ENCODE measurements at places on chromosomes 1 and 21. TPM values are rescaled to one million over a fixed set of nuclear protein-coding genes. Genes with fewer than 3 reads are reported as not detected.
A peak's percentile ranks its signal among the peaks of the same experiment; 100 is the strongest.

The KCNK2 gene
- 138 TPM for total RNA-seq

The FCRL6 gene
- 2.2 TPM for total RNA-seq

The SPRR2B gene
- total RNA-seq, result not detected

The SLFNL1 gene
- total RNA-seq, result 1.1 TPM

The USP33 gene
- total RNA-seq, result 55.6 TPM

The ELAPOR1 gene
- total RNA-seq, result 1.7 TPM

The TEKT2 gene
- 0.55 TPM for total RNA-seq

The HUNK gene
- total RNA-seq, result 1.00 TPM

The SLC45A3 gene
- total RNA-seq, result 9.5 TPM

- DNase-seq, result no peak
These were observed 95.0 kb downstream of the SUSD4 start for GRCh38 chr1:223269006-223269405.

DNA sequence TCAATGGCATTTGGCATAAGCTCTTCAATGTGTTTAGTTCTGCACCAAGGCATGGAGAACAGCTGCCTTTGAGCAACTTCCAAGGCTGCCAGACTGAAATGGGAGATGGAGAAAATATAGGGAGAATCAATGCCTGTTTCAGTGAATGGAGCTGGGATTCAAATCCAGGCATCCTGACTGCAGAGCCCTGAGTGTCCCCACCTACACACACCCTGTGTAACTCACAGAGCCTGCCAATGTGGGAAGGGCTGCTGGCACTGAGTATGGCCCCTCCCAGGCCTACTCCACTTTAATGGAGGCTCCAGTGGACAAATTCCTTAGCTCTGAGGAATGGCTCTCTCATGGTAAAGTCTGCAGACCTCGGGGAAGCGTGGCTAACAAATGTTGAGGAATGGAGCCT, 145.6 kb upstream of the TNR start:
- no peak for DNase-seq

DNA sequence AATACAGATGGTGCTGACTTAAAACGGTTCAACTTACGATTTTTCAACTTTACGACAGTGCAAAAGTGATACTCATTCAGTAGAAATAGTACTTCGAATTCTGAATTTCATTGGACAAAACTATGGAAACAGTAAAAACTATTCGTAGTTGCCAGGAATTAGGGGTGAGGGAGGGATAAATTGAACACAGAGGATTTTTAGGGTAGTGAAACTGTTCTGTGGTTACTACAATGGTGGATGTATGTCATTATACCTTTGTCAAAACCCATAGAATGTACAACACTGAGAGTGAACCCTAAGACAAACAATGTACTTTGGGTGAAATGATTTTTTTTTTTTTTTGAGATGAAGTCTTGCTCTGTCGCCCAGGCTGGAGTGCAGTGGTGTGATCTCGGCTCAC, 7.5 kb downstream of the DDR2 start:
- no peak for DNase-seq

GRCh38 chr1:18901952-18902522, 318 bp downstream of the ALDH4A1 start:
- DNase-seq, result no peak

- DNase-seq, result no peak
These were observed 11.9 kb upstream of the RPS6KA1 start for GRCh38 chr1:26517766-26518049.

DNA sequence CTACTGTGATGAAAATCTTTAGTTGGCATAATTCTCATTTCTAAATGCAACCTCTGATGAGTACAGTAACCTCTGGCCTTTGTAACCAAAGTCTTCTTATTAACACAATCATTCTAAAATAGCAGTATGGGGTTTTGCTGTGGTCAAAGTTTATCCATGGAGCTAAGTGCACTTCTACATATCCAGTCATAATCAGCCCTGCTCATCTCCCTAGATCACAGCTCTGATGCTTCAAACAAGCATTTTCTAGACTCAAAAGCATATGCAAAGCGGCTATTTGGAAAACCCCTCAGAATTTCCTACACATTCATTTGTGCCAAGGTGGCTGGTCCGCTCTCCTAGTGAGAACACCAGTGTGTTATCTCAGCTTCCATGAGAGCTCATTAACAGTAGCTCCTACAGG, 418.6 kb downstream of the MRPL39 start:
- DNase-seq, result no peak

- DNase-seq, result no peak
These were observed 6.2 kb upstream of the PEAR1 start for GRCh38 chr1:156887317-156887716.

DNA sequence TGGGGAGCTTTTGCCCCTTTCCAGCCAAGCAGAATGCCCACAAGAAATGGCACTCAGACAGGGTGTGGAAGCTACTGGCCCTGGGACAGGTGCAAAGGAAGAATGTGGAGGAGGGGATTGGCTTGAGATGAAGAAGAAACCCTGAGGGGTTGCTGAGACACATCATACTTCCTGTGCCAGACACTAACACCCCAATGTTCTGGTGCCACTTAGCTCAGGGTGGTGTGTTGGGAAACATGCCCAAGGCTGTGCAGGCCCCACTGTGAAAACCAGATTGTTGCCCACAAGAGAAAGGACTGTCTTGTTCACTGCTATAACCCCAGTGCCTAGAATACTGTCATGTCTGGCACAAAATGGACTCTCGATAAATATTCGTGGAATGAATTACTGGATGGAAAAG, 9.9 kb upstream of the PAQR6 start:
- DNase-seq, result no peak

GRCh38 chr1:147349533-147349932, 107.0 kb downstream of the CHD1L start:
- no peak for DNase-seq

GRCh38 chr1:109803901-109804331, 40.2 kb upstream of the EPS8L3 start:
- DNase-seq, result no peak

DNA sequence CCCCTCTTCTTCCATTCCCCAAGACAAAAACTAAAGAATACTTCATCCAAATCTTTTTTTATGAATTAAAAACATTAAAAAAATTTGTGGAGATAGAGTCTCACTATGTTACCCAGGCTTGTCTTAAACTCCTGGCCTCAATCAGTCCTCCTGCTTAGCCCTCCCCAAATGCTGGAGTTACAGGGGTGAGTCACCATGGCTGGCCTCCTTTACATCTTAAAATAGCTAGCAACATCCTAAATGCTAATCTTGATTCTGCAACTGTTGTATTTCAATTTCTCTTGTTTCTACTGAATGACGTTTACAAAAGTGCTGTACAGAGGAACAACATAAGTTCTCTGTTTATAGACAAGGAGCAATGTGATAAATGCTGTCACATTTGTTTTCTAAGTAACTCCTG, 483.5 kb downstream of the ADGRL2 start:
- DNase-seq, result no peak

DNA sequence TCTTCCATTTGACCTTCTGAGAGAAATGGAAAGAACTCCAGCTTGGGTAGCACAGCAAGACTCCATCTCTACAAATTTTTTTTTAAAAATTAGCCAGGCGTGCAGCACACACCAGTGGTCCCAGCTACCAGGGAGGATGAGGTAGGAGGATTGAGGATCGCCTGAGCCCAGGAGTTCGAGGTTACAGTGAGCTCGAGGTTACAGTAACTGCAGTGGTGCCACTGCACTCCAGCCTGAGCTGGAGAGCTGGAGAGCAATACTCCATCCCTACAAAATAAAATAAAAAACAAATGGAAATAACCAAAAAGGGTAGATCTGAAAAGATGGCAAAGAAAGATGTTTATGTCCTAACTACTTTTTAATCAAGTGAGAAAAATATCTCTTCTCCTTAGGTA, 14.5 kb downstream of the POGZ start:
- DNase-seq, result no peak

DNA sequence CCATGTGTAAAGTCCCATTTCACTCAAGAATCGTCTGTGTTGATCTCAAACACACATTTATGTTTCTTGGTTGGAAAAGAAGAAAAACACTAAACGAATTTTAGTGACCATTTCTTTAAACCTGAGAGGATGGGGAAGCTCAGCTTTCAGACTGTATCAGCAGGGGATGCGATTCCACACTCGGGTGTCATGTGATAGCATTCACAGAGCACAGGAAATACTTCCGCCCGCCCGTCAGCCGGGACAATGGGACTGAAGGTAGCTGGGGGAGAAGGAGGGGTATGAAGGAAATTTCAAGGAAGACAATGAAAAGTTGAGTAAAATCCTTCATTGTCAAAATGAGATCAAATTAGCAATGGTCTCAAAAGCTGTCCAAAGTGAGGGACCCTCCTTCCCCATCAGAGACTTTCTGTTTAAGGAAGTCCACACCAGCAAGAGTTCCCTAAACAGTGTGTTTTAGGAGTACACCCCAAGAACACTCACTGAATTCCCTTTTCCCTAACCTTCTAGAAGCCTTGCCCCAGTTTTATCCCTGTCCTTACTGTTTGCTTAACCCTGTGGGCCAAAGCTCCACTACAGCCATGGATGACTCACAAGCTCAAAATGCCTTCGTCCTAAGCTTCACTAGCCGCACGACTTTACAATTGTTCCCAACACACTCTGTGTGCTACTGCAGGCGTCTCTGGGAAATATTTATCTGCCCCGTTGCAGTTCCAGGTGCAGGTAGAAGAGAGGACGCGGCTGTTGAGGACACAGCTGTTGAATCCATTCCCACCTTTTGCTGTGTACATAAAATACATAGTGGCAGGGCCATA, 51.4 kb upstream of the SIM2 start:
- no peak for DNase-seq

DNA sequence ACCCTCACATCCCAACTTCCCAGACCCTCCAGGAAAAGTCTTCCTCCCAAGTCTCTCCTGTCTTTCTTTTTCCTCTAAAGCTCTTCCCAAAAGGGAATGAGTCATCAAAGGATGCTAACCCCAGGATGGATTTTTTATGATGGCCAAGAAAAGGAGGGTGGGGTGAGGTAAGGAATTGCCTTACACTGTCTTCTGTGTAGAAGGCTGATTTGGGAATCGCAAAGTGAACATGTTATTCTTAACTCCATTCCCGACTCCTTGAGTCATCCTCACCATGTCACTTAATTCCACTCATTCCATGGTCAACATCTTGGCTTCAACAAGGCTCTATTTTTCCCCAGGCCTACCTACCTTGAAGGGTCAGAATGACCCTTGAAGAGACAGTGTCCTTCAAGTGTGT, 44.0 kb downstream of the TBX15 start:
- no peak for DNase-seq

DNA sequence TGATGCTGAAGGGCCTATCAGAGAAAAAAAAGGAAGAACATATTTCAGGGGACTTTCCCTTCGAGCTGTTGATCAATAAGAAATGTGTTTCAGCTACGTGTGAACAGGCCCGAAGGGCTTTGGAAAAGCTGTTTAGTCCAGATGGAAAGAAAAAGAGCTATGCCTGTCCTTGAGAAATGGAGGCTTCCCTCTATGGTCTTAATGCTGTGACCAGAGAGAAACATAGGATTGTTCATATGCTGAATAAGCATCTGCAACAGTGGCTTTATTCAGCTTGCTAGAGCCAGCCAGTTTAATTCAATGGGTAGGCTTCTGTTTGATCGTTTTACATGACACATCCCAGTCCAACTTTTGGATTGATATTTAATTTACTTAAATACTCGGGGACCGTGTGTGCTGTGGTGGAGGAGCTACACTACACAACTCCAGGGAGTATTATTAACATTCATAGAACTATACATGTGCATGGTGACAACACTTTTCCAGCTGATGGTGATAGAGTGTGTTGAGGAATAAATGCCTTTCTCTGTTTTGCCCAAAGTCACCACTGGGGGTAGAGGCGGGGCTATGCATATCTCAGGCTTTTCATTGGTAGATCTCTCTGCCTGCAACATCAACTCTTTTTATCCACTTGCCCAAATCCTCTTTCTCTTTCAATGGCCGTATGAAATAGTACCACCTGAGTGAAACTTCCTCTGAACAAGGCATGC, 106.7 kb upstream of the C8B start:
- DNase-seq, result no peak

GRCh38 chr1:31596737-31597097, 20.4 kb downstream of the TINAGL1 start:
- DNase-seq, result no peak

DNA sequence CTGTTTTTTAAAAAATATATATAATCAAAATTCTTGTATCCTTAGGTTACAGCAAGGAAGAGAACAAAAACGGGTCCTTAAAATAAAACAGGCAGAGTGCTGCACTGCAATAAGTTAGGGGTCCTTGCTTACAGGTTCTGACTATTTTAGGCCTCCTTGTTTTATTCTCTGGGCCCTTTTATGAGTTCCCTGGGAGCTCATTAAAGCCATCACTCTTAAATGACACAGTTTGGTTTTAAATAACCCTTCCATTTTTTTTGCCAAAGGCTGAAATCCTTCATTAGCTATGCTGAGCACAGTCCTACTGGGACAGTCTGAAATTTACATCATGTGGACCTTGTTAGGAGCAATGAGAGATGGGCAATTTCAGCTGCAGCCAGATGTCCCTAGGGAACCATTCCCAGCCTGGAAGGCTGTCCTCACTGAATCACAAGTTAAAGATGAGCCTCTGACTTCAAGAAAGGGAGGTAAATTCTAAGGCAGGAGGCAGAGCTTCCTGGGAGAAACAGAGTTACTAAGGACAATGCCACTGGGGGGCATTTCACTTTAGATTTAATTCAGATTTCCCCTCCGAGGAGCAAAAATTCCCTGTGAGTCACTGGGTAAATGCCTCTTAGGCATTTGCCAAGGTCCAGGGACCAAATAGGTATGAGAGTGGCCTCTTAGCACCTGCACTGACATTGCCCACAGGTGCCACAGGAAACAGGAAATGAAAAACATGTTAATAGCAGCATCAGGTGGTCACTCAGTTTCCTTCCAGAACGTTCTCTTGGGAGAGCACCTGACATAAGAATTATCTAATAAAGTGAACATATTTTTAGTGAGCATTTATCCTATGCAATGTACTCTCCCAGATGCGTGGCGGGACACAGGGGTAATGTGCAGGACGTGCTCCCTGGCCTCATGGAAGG, 3.8 kb upstream of the MUL1 start:
- no peak for DNase-seq

DNA sequence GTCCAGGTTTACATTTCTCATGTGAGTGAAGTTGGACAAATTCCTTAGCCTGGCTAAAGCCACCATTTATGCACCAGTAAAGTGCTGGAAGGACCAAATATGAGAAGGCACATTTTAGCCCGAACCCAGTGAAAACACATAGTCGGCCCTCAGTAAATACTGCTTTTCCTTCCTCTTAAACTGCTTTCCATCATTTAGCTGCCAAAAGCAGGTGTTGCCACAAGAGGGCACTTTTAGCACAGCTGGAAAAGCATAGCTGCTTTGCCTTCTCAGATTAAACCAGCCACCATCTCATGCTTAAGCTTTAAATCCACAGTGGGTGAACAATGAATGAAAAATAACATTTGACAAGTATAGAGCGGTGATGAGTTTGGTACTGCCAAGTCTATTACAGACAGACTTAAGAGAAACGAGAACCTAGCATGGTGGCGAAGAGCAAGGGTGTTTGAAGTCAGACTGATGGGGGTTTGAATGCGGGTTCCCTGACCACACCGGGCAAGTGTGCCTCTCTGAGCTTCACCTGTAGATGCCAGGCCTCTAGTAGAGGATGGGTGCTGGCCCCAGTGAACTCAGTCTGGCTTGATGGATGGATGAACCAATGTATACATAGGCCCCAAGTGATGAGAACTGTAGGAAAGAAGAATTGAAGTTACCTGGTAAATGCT, 57.8 kb downstream of the SLC35D1 start:
- peak; percentile 72 for DNase-seq

GRCh38 chr1:97352936-97353382, 567.9 kb downstream of the DPYD start:
- no peak for DNase-seq

Measured in adrenal gland (tissue), 19 donors.